Activated CD4-positive, alpha-beta T cell treated with anti-CD3 and anti-CD28 coated beads for 48 hours (primary cell): ENCODE measurements at places on chromosomes 3 and 15.
A peak's percentile ranks its signal among the peaks of the same experiment; 100 is the strongest.

- no peak for DNase-seq
Observed at GRCh38 chr15:35854316-35854715, 308.4 kb upstream of the DPH6 start.

GRCh38 chr15:63348392-63348791, 33.3 kb downstream of the CA12 start:
- no peak for DNase-seq

GRCh38 chr3:2741516-2741915, 368.7 kb downstream of the IL5RA start:
- no peak for DNase-seq

DNA sequence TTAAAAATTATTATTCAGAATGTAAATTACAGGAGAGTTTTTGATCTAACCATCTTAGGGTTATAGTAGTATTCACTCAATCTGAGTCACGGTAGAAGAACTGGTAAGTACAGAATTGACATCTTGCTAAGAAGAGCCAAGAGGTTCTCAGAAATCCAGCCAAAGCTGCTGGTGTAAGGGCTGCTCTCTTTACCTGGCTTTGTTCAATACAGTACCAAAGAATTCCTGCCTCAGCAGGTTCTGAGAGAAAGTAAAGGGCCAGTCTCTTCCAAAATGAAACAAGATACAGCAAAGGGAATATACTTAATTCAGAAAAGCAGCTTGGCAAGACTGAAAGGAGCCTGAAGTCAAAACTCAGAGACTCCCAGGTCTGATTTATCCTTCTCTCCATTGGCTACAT, 193.1 kb downstream of the TNIK start:
- DNase-seq: no peak

GRCh38 chr3:42012383-42012934, 50.6 kb upstream of the ULK4 start:
- no peak for DNase-seq

GRCh38 chr3:196122021-196122687, 40.3 kb upstream of the TFRC start:
- no peak for DNase-seq

GRCh38 chr15:63306492-63307073, 29.2 kb downstream of the APH1B start:
- no peak for DNase-seq

GRCh38 chr3:48445277-48445882, 1.2 kb upstream of the ATRIP start:
- DNase-seq: no peak

DNA sequence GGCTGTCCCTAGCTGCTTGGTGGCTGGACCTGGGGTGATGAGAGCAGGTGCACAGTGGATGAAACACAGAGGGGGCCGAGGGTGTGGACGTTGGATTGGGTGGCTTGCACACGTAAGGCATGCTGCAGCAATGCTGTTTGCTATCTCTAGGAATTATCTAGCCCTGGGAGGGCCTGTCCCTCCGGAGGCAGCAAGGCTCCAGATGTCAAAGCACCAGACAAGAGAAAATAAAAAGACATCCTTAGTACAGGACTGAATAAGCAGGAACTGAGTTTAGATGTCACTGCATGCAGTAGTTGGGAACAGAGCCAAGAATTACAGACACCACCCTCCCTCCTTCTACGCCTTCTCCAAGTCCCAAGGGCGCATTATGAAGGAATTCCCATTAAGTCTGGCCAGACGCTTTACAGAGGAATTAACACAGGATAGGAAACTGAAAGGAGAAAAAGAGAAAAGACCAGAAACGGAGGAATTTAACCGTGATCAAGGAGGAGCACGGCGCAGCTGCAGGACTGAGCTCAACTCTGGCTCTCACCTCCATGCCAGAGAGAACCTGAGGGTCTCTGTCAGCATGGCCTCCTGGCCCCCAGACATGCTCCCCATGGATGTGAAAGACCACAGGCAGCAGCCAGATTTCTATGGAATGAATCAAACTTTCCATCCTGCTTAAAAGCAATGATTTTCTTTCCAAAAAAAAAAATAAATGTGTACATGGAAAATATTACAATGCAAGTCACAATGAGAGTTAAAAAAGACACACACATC, 13.8 kb downstream of the ATP10A start:
- DNase-seq: peak; percentile 47
